ENCODE measurements at places on chromosomes 7 and 10. TPM values are rescaled to one million over a fixed set of nuclear protein-coding genes. Genes with fewer than 3 reads are reported as not detected.

DNA sequence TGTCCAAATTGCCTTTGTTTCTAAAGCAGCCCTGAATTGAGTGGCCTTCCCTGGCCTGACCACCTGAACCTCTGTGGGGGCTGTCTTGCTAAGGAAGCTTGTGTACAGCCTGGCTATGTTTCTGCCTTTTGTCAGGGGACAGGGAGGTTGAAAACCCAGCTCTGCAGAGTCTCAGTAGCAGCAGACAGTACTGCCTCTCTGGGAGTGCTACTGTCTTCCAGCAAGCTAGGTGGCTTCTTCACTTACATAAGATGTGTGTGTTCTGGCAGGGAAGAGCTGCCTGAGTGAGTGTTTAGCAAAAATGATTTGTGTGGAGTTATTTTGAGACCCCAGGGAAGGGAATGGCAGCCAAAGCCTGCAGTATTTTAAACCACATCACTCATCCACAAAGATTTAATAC, 57.4 kb downstream of the LRRC4 start:
- H3K4me1 ChIP-seq, result no peaks in the 10 kb centered on the region
- H3K4me3 ChIP-seq, result no peak overlapping the region
- peaks cover 13% of the 10 kb centered on the region for H3K36me3 ChIP-seq
- no peaks in the 10 kb centered on the region for H3K27me3 ChIP-seq
- no peak for DNase-seq

GRCh38 chr7:87316846-87317552, 28.5 kb upstream of the CROT start:
- H3K4me3 ChIP-seq, result no peak overlapping the region
- H3K27ac ChIP-seq, result no peak overlapping the region
- no peaks in the 10 kb centered on the region for H3K27me3 ChIP-seq
- H3K36me3 ChIP-seq, result no peaks in the 10 kb centered on the region
- H3K4me1 ChIP-seq, result peaks cover 2% of the 10 kb centered on the region
- no peak for DNase-seq

GRCh38 chr10:16562891-16563290, 41.2 kb upstream of the C1QL3 start:
- no peaks in the 10 kb centered on the region for H3K27me3 ChIP-seq
- H3K4me3 ChIP-seq, result no peak overlapping the region
- no peaks in the 10 kb centered on the region for H3K36me3 ChIP-seq
- H3K27ac ChIP-seq, result no peak overlapping the region

DNA sequence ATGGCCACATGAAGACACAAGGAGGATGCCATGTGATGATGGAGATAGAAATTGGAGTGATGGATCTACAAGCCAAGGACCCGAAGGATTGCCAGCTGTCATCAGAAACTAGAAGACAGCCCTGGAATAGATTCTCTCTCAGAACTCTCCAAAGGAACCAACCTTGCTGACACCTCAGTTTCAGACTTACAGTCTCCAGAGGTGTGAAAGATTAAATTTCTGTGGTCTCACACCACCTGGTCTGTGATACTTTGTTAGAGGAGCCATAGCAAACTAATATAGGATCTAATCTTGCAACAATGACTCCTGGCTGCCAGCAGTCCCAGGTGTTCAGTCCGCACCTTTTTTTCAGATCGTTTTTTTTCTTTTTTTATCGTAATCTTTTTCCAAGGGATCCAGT, 647.3 kb upstream of the GHITM start:
- H3K27ac ChIP-seq, result no peak overlapping the region
- H3K36me3 ChIP-seq, result no peaks in the 10 kb centered on the region
- no peaks in the 10 kb centered on the region for H3K27me3 ChIP-seq
- DNase-seq, result no peak

- H3K36me3 ChIP-seq, result no peaks in the 10 kb centered on the region
- DNase-seq, result no peak
- H3K4me3 ChIP-seq, result no peak overlapping the region
- H3K27ac ChIP-seq, result no peak overlapping the region
- no peaks in the 10 kb centered on the region for H3K4me1 ChIP-seq
Observed at GRCh38 chr7:101058355-101058754, 26.9 kb upstream of the TRIM56 start.

- H3K27me3 ChIP-seq, result no peaks in the 10 kb centered on the region
- H3K4me1 ChIP-seq, result no peaks in the 10 kb centered on the region
- no peak overlapping the region for H3K4me3 ChIP-seq
- H3K27ac ChIP-seq, result peak overlapping the region; percentile 43
Observed at GRCh38 chr7:81770728-81771223, 929 bp upstream of the HGF start.

DNA sequence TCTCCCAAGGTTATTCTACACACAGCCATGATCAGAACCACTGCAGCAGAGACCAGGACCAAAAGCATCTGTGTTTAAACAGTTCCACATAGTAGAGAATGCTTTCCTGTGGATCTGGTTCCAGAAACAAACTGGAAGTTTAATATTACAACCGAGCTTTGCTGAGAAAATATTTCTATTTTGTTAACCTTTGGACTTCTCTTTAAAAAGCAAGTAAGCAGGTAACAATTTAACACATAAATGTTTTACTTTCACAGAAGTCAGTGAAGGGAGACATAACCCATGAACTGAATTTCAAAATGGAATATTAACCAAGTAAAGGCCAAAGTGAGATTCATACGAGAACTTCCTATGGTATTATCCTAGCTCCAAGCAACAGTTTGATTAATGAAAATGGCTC, 98.6 kb upstream of the PHYHIPL start:
- no peak for DNase-seq
- no peak overlapping the region for H3K27ac ChIP-seq
- no peaks in the 10 kb centered on the region for H3K36me3 ChIP-seq
- peaks cover 10% of the 10 kb centered on the region for H3K4me1 ChIP-seq

DNA sequence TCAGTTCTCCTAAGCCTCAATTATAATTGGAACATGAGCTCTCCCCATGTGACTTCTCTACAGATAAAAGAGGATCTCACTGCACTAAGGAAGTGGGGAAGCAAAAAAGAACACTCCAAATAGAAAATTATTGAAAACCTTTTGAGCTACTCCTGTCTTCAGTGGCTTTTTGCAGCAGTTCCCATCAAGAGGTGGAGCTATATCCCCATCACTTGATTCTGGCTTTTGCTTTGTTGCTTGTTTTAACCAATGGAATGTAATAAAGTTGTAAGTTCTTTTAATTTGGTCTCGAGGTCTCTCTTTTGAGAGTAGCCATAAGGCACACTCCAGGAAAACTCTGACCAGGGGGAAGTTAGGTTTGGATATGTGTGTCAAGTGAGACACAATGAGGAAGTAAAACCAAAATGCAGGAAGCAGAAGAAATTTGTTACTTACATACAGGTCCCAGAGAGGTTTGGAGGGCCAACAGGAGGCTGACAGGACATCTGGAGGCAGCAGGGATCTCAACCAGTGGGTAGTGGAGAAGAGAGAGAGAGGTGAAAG, 569.4 kb downstream of the HTR7 start:
- DNase-seq, result no peak
- no peak overlapping the region for H3K27ac ChIP-seq
- H3K36me3 ChIP-seq, result no peaks in the 10 kb centered on the region
- no peaks in the 10 kb centered on the region for H3K27me3 ChIP-seq
- no peak overlapping the region for H3K4me3 ChIP-seq

DNA sequence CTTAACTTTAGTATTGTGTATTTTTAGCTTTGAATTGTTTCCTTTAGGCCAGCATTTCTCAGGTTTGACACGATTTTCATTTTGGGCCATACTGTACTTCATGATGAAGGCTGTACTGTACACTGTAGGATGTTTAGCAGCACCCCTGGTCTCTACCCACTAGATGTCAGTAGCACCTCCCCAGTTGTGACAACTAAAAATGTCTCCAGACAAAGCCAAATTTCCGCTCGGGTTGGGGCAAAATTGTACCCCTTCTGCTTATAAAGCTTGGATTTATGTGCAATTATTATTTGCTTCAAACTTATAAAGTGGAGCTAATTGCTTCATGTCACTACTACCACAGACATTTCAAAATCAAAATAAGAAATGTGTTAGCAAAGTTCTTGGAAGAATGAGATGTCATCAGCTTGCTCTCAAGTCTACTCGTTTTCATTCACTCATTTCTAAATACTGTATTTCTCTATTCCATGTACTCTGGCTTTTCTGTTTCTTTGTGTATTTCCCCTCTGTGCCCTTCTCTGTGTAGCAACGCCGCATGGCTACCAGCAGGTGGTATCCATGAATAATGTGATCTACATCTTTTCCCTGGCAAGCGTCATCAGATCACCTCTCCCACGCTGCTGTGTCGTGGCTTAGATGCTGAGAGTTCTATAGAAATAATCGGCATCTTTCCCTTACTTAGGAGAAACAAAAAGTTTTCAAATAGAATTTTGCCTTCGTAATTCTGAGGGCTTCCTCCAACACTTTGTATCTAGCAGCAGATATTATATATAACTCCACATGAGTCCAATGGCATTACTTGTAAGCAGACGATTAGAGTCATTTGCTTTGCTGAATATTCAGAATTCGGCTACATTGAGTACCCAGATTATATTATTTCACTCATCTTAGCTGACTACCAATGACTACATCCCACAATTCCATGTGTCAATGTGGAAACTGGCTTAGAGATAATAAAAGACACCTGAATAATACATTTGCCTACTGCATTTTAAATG, 47.8 kb upstream of the CALCR start:
- no peak overlapping the region for H3K4me3 ChIP-seq
- DNase-seq, result peak; percentile 32
- H3K4me1 ChIP-seq, result peaks cover 3% of the 10 kb centered on the region
- H3K36me3 ChIP-seq, result no peaks in the 10 kb centered on the region
- H3K27ac ChIP-seq, result no peak overlapping the region
- no peaks in the 10 kb centered on the region for H3K27me3 ChIP-seq

CYP2C9 gene
- polyA plus RNA-seq, result not detected

DNA sequence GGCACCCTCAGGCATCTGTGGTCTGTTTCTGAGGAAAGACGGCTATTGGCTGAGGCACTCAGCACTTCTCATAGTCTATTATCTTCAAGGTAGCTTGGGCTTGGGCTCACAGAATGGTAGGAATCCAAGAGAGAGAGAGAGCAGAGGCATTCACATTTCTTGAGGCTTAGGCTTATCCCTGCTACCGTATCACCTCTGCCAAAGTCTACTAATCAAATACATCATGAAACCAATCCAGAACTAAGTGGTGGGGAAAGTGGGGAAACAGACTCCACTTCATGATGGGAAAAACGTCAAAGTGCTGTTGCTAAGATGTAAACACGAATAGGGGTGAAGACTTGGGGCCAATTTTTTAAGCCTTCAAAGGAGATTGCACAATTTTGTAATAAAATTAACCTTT, 271.1 kb upstream of the SEMA3D start:
- H3K27ac ChIP-seq, result no peak overlapping the region
- H3K27me3 ChIP-seq, result no peaks in the 10 kb centered on the region
- H3K4me3 ChIP-seq, result no peak overlapping the region
- H3K36me3 ChIP-seq, result no peaks in the 10 kb centered on the region
- DNase-seq, result no peak

Data from SK-N-SH (cell line).